CD4-positive, alpha-beta T cell treated with Interleukin-4 for 1 hour (primary cell): ENCODE measurements at places on chromosomes 16 and 17.
A peak's percentile ranks its signal among the peaks of the same experiment; 100 is the strongest.

DNA sequence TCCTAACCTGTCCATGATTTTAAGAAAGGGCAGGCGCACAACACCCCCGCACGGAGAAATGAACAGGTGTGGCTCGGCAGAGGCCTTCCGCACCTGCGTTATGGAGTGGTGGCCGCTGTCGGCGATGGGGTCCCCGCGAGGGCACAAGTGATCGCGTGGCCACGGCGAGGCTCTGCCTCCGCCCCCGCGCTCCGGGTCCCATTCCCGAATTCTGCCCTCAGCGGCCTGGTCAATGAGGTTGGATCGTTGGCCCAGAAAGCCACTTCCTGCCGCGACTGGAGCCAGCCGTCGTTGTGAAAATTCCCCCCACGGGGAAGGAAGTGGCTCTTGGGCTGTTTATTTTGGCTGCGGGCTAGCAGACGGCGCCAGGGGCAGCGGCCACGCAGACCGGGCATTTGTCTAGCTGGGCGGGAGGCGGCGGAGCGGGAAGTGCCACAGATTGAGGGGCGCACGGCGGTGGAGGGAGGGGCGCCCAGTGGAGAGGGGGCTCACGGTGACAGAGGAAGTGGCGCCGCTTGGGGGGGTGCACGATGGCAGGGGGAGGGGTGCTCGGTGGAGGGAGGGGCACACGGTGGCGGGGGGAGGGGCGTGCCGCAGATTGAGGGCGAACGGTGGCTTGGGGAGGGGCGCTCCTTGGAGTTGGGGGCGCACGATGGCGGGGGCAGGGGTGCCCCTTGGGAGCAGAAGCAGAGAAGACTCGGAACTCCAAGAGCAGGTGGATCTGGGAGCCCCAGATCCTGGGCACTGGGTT is 25.0 kb downstream of the MRC2 start:
- peak; percentile 32 for DNase-seq

DNA sequence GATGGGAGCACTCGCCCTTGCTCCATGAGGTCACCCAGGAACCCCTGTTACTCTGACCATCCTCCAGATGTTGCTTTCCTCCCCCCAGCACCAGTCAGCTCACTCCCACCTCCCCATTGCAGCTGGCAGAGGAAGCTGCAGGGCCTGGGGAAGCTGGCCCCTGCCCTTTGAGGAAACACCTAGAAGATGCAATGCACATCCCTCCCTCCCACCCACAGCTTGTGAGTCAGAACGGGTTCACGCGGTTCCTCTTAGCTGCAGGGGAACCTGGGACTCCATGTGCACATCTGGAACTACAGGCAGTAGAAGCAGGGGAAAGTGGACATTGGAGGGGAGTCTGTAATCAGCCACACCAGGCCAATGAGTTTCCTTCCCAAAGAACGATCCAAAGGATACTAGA is 96.9 kb downstream of the KATNIP start:
- no peak for DNase-seq

GRCh38 chr16:54526916-54527315 is 240.3 kb upstream of the IRX3 start:
- no peak for DNase-seq

- no peak for DNase-seq
These were observed 868 bp downstream of the FAM20A start for GRCh38 chr17:68600067-68600930.

- DNase-seq: peak; percentile 66
These were observed 44.0 kb downstream of the PRAC1 start for GRCh38 chr17:48678141-48678971.

GRCh38 chr16:46883690-46884512 is at the start of gene GPT2:
GPT2 (plus strand) TSS chr16:46884362; CDS start chr16:46884716, 354 bp downstream.
- DNase-seq: peak; percentile 76

- DNase-seq: no peak
These were observed 211.4 kb downstream of the COPRS start for GRCh38 chr17:31647661-31648060.

DNA sequence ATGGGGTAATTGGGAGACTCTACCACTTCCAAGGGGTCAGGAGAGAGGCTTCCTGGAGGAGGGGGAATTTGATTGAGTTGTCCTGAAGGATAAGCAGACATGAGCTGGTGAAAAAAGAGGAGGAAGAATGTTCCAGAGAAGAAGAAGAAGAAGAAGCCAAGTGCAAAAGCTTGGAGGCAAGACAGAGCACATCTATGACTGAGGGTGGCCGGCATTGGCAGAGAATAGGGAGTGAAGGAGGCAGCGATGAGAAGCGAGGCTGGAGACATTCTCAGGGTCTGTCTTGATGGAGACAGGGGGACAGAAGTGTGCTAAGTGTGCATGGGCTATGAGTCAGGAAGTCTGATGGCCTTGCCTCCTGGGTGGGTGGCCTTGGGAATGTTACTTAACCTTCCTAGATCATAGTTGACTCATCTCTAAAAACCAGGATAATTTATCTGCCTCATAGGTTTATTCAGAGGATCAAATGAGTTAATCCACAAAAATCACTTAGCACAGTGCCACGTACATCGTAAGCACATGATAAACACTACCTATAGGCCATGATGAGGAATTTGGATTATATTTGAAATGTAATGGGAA is 171.7 kb downstream of the ABCC12 start:
- DNase-seq: no peak

DNA sequence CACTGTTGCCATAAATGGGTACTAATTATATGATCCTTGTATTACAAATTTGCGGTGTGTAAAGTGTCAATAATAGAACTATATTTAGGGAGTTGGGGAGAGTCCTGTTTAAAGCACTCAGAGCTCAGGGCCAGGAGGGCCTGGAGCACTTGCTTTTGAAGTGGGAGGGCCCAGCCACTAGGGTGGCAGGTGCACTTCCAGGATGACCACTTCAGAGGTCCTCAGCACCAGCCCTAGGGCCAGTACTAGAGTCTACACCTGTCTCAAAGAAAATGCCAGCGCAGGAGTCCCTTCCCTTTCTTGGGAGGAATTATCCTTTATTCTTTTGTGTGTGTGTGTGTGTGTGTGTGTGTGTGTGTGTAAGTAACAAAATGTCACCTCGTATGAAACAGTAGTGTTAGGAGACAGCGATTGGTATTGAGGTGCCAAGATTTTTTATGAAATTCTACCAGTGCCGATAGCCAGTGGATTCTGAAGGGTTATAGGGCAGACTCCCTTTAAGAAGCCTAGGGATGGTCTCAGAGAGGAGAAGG is 31.9 kb downstream of the MYO18A start:
- DNase-seq: no peak

DNA sequence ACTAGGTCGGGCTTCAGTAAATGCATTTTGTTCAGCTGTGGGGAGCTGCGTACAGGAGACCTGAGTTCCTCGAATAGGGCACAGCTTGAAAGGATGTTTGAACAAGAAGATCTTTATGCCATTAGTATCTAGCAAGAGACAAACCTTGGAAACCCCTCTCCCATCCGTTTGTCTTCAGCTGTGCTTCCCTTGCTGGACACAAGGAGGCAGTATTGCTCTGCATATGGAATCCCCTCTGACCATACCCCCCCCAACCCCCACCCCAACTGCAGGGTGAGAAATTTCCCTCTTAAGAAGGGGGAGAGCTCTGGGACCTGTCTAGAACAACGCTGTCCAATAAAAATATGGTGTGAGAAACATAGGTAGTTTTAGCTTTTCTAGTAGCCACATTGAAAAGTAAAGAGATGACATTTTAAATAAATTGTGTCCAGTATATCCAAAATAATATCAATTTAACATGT is 1.6 kb downstream of the MRM1 start:
- DNase-seq: peak; percentile 79

DNA sequence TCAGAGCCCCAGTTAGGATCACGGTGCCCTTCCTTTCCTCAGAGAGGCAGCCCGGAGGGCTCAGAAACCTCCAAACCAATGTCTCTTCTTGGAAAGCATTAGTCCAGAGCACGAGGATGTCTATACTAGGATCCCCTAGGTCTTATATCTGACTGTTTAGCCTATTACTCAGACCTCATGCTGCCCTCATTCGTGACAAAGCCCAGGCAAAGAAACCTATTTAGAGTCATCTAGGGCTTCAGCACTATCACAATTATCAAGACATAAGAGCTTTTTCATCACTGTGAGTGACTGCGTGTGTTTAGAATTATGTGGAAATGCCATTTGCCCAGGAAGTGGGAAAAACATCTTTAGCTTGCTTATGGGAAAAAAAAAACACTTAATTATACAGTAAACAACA is 159.8 kb upstream of the NOL11 start:
- DNase-seq: no peak

GRCh38 chr17:40063187-40063771 is 514 bp downstream of the THRA start:
- DNase-seq: peak; percentile 31

GRCh38 chr16:2799859-2800226 is 1.6 kb downstream of the PRSS41 start:
- DNase-seq: no peak

DNA sequence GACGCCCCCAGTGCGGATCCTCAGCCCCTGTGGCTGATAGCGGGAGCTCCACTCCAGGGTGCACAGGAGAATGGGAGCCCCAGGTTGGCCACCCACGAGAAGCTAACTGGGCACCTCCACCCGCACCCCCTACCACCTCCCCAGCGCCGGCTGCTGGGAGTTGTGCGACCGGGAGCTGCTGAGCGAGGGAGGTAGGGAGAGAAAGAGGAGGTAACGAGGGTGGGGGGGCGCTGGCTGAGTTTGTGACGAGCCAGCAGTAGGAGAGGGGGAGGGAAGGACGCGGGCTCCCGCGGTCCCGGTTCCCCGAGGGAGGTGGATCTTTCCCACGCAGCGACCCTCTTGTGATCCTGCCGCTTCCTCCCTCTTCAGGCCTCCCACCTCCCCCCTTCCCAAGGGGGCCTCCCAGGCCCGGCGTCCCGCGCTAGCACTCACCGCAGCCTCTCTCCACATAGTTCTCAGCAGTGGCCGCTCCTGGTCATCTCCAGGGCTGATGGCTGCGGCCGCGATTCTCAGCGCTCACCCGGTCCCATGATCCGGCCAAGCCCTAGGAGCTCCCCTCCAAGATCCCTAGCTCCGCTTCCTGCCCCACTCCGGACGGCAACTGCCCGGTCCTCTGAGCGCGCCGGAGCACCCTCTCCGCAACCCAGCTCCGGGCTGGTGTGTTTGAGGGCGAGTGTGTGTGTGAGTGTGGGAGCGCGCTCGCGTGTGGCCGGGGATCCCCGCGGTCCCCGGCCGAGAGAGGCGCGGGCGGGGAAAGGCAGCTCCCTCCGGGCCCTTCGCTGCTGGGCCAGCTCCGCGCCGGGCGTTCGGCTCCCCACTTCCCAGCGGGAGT is at the start of gene GRIN2A:
Gene GRIN2A, minus strand, starts transcription at position 207 of the 832 bp plus-strand sequence. CDS start 2,017 bp downstream, outside the sequence.
- DNase-seq: no peak

DNA sequence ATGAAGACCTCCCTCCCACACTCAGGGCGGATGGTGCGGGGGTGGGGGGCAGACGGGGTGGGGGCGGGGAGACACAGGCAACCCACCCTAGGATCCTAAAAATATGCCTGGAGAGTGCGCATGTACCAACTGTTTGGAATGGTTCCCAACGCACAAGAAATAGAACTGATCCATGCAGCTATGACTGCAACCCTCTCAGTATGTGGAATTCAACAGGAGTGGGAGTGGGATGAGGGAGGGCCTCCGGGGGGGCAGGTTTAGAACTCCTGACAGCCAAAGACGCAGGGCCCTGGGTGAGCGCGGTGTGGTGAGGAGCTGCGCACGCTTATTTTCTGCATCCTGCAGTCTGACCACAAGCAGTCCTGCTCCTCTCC is 1.1 kb upstream of the P2RX5 start:
- DNase-seq: no peak

GRCh38 chr17:78344666-78345065 is 15.2 kb downstream of the SOCS3 start:
- DNase-seq: no peak

- peak; percentile 59 for DNase-seq
These were observed 23.3 kb downstream of the QPRT start for GRCh38 chr16:29702269-29702668.

- no peak for DNase-seq
These were observed 31.6 kb upstream of the ASIC2 start for GRCh38 chr17:33324736-33325135.
